ENCODE measurements at places on chromosomes 3 and 15. TPM values are rescaled to one million over a fixed set of nuclear protein-coding genes. Genes with fewer than 3 reads are reported as not detected.
A peak's percentile ranks its signal among the peaks of the same experiment; 100 is the strongest.

CCRL2 gene
- 1.0 TPM for total RNA-seq

TICRR gene
- total RNA-seq, result 24.1 TPM

KLHL6 gene
- total RNA-seq, result not detected

DNA sequence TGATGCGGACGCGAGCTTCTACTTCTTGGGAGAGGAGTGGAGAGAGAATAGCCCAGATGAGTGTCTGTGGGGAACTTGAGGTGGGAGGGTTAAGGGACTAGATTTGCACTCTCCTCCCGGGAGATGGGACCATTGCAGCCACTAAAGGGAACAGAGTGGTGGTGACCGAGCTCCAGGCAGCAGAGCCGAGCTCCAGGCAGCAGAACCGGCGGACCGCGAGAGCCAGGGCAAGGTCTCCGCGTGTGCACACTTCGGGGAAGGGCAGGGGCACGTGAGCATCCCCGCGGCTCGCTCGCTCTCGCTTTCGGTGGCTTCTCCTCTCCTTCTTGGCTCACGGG, 1.1 kb downstream of the IGDCC3 start:
- H3K36me3 ChIP-seq, result peaks cover 4% of the 10 kb centered on the region
- H3K4me3 ChIP-seq, result peak overlapping the region; percentile 91
- no peak for DNase-seq
- peaks cover 31% of the 10 kb centered on the region for H3K4me1 ChIP-seq
- H3K27me3 ChIP-seq, result no peaks in the 10 kb centered on the region

DNA sequence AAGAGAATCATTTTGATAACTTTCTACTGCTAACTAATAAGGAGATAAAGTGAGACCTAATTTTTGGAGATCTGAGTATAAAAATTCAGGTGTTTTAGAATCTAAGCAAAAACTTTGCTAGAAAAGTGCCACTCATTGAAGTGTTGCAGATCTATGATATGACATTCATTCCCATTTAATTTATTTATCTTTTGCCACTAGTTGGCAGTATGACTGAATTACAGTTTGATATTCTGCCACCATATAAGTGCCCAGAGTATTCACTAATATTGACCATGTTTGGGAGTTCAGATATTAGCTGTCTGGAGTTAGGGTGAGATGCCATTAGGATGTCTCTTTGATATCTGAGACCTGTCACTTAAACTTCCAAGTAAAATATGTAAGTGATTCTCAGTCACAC, 251.3 kb upstream of the GBE1 start:
- H3K36me3 ChIP-seq, result no peaks in the 10 kb centered on the region
- no peaks in the 10 kb centered on the region for H3K27me3 ChIP-seq
- no peak for DNase-seq
- no peak overlapping the region for H3K4me3 ChIP-seq

- DNase-seq, result no peak
- no peaks in the 10 kb centered on the region for H3K36me3 ChIP-seq
- no peak overlapping the region for H3K4me3 ChIP-seq
- H3K4me1 ChIP-seq, result peaks cover 19% of the 10 kb centered on the region
- no peaks in the 10 kb centered on the region for H3K27me3 ChIP-seq
Measured at GRCh38 chr3:110813541-110813940, 258.1 kb upstream of the NECTIN3 start.

GRCh38 chr15:64713592-64713991, 61.8 kb downstream of the RBPMS2 start:
- no peak overlapping the region for H3K4me3 ChIP-seq
- no peaks in the 10 kb centered on the region for H3K27me3 ChIP-seq
- no peaks in the 10 kb centered on the region for H3K4me1 ChIP-seq
- no peak for DNase-seq

DNA sequence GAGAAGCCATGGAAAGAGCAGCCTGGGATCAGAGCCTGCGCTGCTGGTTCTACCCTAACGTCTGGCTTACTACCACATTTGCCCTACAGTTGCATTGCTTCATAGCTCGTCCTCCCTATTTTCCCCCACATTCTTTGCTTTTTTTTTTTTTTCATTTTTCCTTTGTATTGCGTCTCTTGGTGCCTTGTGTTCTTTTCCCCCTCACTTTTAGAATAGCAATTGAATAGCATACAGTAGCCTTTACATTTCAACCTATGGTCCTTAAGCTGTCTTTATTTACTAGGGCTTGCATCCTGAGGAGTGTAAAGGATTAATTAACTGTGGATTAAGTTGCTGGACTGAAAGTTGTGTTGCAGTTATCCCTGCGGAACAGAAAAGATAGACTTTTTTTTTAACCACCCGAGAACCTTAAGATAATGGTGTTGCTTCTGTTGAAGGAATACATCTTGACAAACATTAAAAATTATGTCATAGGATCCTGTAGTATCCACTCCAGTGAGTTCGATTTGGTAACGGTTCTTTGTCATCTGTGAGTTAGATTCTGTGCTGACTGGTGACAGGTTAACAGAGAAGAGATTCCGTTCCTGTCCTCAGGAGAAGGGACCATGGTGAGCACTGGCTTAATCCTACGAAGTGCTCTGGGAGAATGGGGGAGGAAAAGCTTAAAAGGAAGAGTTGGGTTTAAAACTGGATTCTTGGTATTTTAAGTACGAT, 417.4 kb upstream of the NAALADL2 start:
- H3K27ac ChIP-seq, result no peak overlapping the region
- peaks cover 14% of the 10 kb centered on the region for H3K4me1 ChIP-seq
- H3K27me3 ChIP-seq, result no peaks in the 10 kb centered on the region
- H3K36me3 ChIP-seq, result no peaks in the 10 kb centered on the region
- DNase-seq, result peak; percentile 23

DNA sequence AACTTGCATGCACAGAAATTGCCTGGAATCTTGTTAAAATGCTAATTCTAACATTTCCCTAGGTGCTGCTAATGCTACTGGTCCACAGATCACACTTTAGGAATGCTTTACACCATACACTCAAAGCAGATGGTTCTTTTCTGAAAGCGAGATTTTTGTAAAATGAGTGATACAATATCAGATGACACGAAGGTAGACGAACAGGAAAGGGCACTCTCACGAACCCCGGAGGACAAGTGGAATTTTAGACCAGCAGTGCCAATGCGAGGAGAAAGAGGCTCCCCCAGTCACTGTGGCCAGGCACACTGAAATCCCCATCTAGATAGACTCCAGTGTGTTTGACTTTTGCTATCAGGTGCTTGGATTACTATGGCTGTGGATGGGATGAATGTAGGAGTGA, 21.0 kb downstream of the FAIM start:
- no peaks in the 10 kb centered on the region for H3K36me3 ChIP-seq
- H3K27me3 ChIP-seq, result no peaks in the 10 kb centered on the region
- no peak overlapping the region for H3K4me3 ChIP-seq
- H3K4me1 ChIP-seq, result no peaks in the 10 kb centered on the region
- DNase-seq, result no peak

GRCh38 chr15:82880704-82881103, 71.3 kb downstream of the WHAMM start:
- no peak overlapping the region for H3K4me3 ChIP-seq
- H3K36me3 ChIP-seq, result no peaks in the 10 kb centered on the region
- DNase-seq, result no peak
- no peaks in the 10 kb centered on the region for H3K27me3 ChIP-seq

DNA sequence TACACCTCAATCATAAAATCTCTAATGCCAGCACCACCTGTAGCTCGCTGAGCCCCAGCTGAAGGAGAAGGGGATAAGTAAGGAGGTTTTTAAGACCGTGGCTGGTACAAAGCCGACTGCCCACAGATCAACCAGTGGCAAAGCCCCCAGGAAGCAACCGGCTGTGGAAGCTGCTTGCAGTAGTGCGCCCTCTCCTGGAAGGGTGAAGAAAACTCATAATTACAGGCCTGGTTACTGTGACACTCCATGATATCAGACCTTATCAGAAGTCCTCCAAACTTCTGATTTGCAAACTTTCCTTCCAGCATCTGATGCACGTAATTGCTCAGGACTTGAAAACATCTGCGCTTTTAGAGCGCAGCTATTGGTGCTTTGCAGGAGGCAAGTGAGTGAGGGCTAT, 63.1 kb upstream of the MCTP2 start:
- no peak overlapping the region for H3K4me3 ChIP-seq
- no peak overlapping the region for H3K27ac ChIP-seq
- DNase-seq, result peak; percentile 26
- no peaks in the 10 kb centered on the region for H3K27me3 ChIP-seq
- H3K36me3 ChIP-seq, result no peaks in the 10 kb centered on the region

- no peak for DNase-seq
- no peaks in the 10 kb centered on the region for H3K4me1 ChIP-seq
- no peaks in the 10 kb centered on the region for H3K27me3 ChIP-seq
- no peak overlapping the region for H3K27ac ChIP-seq
- no peak overlapping the region for H3K4me3 ChIP-seq
Measured at GRCh38 chr15:22794621-22795167, 8.2 kb downstream of the NIPA1 start.

DNA sequence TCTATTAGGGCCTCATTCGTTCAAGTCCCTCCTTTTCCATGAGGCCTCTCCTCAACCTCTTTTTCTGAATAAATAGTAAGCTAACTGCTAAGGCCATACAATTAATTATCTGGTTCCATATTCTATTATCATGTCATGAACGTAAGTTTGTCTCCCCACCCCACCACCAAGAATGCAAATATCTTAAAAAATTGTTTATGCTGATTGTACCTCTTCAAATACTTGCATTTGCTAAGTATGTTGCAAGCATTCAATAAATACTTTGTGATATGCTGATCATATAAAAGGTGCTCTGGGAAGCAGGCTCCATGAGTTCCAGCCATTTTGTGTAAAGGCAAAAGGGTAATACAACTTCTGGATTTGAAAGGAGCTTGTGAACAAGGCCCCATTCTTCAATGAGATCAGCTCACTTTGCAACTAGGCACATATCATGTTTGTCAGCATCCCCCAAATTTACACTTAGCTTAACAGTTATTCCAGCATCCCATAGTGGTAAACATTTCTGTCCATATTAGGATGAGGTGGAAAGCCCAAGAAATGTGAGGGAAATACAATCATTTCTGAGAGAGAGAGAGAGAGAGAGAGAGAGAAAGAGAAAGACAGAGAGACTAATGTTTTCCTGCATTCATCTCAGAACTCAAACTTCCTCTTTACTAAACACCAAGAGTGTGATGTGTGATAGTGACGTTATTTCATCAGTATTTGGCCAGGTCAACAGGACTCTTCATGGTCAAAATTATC, 33.2 kb downstream of the SLC12A8 start:
- no peaks in the 10 kb centered on the region for H3K4me1 ChIP-seq
- H3K36me3 ChIP-seq, result no peaks in the 10 kb centered on the region
- H3K4me3 ChIP-seq, result no peak overlapping the region
- no peak for DNase-seq
- no peak overlapping the region for H3K27ac ChIP-seq

DNA sequence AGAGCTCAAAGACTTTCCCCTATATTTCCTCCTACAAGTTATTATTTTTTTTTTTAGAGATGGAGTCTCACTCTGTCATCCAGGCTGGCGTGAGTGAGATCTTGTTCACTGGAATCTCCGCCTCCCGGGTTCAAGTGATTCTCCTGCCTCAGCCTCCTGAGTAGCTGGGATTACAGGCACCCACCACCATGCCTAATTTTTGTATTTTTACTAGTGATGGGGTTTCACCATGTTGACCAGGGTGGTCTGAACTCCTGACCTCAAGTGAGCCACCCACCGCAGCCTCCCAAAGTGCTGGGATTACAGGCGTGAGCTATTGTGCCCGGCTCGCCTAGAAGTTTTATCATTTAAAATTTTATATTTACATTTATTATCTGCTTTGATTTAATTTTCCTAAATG, 5.9 kb downstream of the AKAP13 start:
- peaks cover 11% of the 10 kb centered on the region for H3K4me1 ChIP-seq

Measured in Caco-2 (cell line).